Common myeloid progenitor, CD34-positive (primary cell): ENCODE measurements at places on chromosomes 6 and 20.
A peak's percentile ranks its signal among the peaks of the same experiment; 100 is the strongest.

GRCh38 chr6:73675466-73676098 is 20.4 kb upstream of the CD109 start:
- H3K4me1 ChIP-seq, result peaks cover 8% of the 10 kb centered on the region
- no peaks in the 10 kb centered on the region for H3K36me3 ChIP-seq
- peak; percentile 77 for DNase-seq
- H3K4me3 ChIP-seq, result no peak overlapping the region
- no peaks in the 10 kb centered on the region for H3K27me3 ChIP-seq
- no peak overlapping the region for H3K27ac ChIP-seq

GRCh38 chr6:79152269-79152737 is 74.2 kb upstream of the PHIP start:
- DNase-seq, result no peak
- no peaks in the 10 kb centered on the region for H3K36me3 ChIP-seq
- no peak overlapping the region for H3K4me3 ChIP-seq
- H3K4me1 ChIP-seq, result no peaks in the 10 kb centered on the region
- peaks cover 9% of the 10 kb centered on the region for H3K27me3 ChIP-seq

- H3K4me3 ChIP-seq, result no peak overlapping the region
- no peaks in the 10 kb centered on the region for H3K27me3 ChIP-seq
- H3K4me1 ChIP-seq, result peaks cover 8% of the 10 kb centered on the region
- H3K27ac ChIP-seq, result no peak overlapping the region
These were observed 8.2 kb downstream of the ADISSP start for GRCh38 chr20:3759316-3759823.

DNA sequence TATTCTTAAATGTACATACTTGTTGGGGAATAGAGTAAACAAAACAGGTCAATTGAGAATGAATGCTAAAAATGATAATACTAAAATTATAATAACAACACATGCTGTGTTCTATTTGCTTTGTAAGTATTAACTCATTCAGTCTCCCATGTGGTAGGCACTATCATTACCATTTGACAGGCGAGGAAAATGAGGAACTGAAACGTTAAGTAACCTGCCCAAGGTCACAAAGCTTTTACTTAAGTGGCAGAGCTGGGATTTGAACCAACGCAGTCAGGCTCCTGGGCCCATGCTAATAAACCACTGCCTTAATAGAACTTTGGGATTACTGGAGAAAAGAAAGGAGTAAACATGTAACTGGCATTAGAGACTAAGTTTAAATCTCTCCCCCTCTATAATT is 3.8 kb downstream of the NSFL1C start:
- no peak overlapping the region for H3K4me3 ChIP-seq
- peaks cover 32% of the 10 kb centered on the region for H3K36me3 ChIP-seq
- peaks cover 13% of the 10 kb centered on the region for H3K4me1 ChIP-seq
- H3K27me3 ChIP-seq, result no peaks in the 10 kb centered on the region
- no peak for DNase-seq

DNA sequence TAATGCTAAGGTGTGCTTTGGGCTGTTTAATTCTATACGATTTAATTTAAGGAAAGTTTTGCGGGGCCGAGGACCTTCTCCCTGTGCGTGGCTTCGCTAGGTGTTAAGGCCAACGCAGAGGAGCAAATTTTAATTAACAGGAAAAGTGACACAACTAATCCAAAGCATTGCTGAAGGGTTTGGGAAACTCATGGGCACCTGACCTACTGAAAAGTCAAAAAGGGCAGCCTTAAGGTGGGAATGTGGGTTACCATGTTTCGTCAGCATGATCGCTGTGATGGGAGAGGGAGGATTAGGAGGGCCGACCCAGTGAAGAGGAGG is 415 bp upstream of the CUL9 start:
- H3K4me3 ChIP-seq, result peak overlapping the region; percentile 75
- DNase-seq, result no peak
- peaks cover 51% of the 10 kb centered on the region for H3K36me3 ChIP-seq
- H3K4me1 ChIP-seq, result peaks cover 17% of the 10 kb centered on the region
- peak overlapping the region; percentile 67 for H3K27ac ChIP-seq
- H3K27me3 ChIP-seq, result no peaks in the 10 kb centered on the region

DNA sequence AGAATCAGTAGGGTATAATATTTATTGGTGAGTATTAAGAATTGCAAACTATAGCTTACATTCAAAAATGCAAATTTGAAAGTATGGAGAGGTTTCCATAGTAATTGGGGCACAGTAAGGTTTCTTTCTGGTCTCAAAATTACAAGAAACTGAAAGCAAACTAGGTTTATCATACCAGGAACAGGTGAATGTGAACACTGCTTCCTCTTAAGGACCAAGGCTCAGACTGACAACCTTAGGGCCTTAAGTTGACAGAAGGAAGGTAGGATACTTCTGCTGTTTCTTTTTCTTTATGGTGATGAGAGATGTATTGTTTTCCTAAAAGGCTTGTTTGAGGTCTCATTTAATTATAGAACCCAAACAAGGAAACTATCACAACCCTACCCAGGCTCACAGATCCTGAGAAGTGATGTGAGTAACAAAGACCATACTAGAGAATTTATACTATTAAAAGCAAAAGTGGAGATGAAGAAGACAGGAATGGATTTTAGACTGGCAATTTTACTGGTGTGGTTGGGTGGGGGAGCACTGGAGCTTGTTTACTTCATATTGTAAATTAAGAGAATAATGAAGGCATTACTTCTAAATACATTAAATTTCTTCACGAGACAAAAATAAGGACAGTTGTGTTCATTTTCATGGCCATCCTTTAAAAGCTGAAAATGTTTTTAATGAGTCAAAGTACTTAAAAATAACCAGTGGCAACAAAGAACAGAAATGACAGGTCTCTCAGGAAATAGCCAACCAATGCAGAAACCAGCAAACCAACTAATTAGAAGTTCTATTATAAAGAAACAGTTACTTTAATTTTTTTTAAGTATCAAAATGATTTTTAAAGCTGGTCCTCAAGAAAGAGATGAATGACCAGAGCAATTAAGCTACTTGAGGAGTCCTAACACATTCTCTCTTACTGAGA is 21.3 kb downstream of the STAU1 start:
- peak overlapping the region; percentile 25 for H3K27ac ChIP-seq
- no peaks in the 10 kb centered on the region for H3K27me3 ChIP-seq
- peak; percentile 40 for DNase-seq
- H3K4me3 ChIP-seq, result no peak overlapping the region
- H3K36me3 ChIP-seq, result peaks cover 10% of the 10 kb centered on the region

DNA sequence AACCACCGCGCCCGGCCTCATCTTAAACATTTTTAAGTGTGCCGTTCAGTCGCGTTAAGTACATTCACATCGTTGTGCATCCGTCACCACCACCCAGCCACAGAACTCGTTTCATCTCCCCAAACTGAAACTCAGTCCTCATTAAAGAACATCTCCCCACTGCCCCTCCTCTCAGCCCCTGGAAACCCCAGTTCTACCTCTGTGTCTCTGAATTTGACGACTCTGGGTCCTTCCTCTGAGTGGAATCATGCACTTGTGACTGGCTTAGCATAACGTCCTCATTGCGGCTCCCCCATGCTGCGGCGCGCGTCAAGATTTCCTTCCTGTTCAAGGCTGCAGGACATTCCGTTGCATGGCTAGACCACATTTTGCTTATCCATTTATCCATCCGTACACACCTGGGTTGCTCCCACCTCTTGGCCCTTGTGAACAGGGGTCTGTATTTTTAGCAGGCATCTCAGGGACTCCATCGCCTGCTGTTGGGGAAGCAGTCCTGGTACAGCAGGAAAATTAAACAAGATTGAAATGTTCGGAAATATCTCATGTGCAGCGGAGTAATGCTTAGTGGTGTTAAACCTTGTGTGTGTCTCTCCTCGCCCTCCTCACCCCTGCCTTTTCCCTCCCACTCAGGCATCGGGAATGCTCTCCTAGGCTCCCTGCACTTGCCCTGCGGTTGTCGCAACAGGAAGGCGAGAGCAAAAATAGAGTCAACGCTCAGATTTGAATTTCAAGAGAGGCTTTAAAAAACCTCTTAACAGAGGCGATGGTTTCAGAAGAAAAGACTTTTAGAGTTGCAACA is 127.9 kb downstream of the PXDC1 start:
- peaks cover 25% of the 10 kb centered on the region for H3K4me1 ChIP-seq
- peak; percentile 52 for DNase-seq
- peak overlapping the region; percentile 5 for H3K4me3 ChIP-seq
- H3K27ac ChIP-seq, result no peak overlapping the region

- no peak overlapping the region for H3K27ac ChIP-seq
- H3K4me3 ChIP-seq, result no peak overlapping the region
- no peaks in the 10 kb centered on the region for H3K36me3 ChIP-seq
- no peak for DNase-seq
These were observed 11.3 kb downstream of the LRP11 start for GRCh38 chr6:149852881-149853280.

DNA sequence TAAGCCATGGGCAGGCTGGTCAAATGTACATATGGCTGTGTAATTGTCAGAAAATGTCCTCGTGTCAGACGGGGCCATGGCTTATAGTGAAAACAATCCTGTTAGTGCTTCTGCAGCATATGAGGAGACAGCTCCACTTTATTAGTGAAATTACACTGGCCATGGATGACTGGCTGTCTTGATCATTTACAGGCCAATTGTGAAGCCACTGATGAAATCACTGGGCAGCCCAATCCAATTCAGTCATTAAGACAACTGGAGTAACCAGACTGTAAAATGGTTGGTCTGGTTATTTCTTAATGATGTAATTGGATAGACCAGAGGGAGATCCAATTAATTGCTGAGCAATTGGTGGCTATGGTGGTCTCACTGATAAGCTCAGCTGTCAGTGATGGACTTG is 749.5 kb downstream of the KIF16B start:
- no peaks in the 10 kb centered on the region for H3K4me1 ChIP-seq
- DNase-seq, result no peak
- H3K4me3 ChIP-seq, result no peak overlapping the region
- no peaks in the 10 kb centered on the region for H3K36me3 ChIP-seq

DNA sequence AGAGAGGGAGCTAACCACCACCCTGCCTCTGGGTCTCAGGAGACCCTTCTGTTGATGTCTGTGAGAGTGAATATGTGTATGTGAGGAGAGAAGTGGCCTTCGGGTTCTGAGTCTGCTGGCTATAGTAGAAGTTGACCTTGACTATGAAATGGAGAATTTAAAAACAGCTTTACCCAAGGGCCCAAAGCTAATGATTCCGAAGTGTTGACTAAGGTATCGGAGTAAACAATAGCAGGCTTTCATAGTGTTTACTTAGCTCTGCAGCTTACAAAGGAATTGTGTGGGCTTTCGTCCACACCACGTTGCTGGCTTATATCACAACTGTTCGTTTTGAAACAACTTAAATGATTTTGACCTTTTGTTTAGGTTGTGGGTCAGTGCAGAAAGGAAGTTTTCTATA is 126.5 kb upstream of the JAG1 start:
- no peak for DNase-seq
- no peaks in the 10 kb centered on the region for H3K36me3 ChIP-seq
- no peaks in the 10 kb centered on the region for H3K27me3 ChIP-seq
- H3K27ac ChIP-seq, result no peak overlapping the region

- no peak overlapping the region for H3K27ac ChIP-seq
- H3K36me3 ChIP-seq, result no peaks in the 10 kb centered on the region
- no peak overlapping the region for H3K4me3 ChIP-seq
- no peaks in the 10 kb centered on the region for H3K27me3 ChIP-seq
- peaks cover 13% of the 10 kb centered on the region for H3K4me1 ChIP-seq
These were observed 16.9 kb downstream of the C20orf203 start for GRCh38 chr20:32656827-32657226.

DNA sequence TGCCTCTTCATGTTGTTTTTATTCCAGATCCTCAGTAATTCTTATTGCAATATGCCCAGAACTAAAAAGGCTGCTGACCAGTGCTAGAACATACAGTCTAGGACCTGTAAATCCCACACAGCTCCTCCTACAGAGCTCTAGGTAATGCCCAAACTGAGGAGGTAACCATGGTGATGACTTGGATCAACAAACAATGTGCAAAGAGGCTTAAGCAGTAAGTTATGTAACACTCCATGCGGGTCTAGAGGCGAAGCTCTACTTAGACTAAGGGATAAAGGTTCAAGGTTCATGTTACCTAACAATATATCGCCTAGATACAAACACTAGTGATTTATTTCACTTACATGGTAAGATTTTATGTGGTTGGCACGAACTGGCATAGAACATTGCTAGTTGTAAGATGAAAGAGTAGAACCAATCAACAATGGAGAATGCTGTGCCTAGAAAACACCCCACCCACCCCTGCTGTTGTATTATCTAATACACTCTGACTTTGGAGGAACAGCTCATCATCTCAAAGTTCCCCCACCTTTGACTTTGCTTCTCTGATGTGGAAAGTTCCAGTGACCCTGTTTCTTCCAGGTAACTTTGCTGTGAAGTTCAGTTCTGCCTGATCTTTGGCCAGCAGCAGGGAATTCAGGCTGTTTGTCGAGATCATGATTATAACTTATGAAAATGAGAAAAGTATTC is 242.4 kb downstream of the ALDH8A1 start:
- DNase-seq, result peak; percentile 35
- no peak overlapping the region for H3K27ac ChIP-seq
- no peaks in the 10 kb centered on the region for H3K4me1 ChIP-seq
- no peaks in the 10 kb centered on the region for H3K27me3 ChIP-seq
- no peaks in the 10 kb centered on the region for H3K36me3 ChIP-seq

DNA sequence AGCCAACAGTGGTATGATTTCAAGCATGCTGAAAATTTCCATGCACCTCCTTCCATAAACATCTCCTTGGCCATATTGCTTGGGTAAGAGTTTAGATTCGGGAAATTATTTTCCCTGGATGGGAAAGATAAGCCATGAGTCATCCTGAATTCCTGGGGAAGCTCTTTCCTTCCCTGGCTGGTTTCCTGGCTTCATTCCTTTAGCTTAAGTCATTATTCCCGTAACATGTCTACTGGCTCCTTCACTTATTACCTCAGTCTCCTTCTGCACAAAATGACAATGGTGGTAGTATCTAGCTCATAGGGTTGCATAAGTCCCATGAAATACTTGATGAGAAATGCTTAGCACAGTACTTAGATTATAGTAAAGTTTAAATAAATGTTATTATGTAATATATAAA is 27.6 kb downstream of the TINAG start:
- no peaks in the 10 kb centered on the region for H3K4me1 ChIP-seq
- no peak for DNase-seq
- H3K27ac ChIP-seq, result no peak overlapping the region
- no peaks in the 10 kb centered on the region for H3K27me3 ChIP-seq
- no peak overlapping the region for H3K4me3 ChIP-seq
- no peaks in the 10 kb centered on the region for H3K36me3 ChIP-seq

GRCh38 chr6:16894301-16894700 is 133.0 kb upstream of the ATXN1 start:
- no peak for DNase-seq
- H3K36me3 ChIP-seq, result no peaks in the 10 kb centered on the region
- no peak overlapping the region for H3K27ac ChIP-seq

- H3K27ac ChIP-seq, result no peak overlapping the region
- H3K36me3 ChIP-seq, result no peaks in the 10 kb centered on the region
- DNase-seq, result no peak
- peaks cover 19% of the 10 kb centered on the region for H3K27me3 ChIP-seq
These were observed 201.0 kb upstream of the FOXQ1 start for GRCh38 chr6:1110941-1111349.

GRCh38 chr6:108946695-108947094 is 98.5 kb downstream of the ARMC2 start:
- no peak for DNase-seq
- H3K4me3 ChIP-seq, result no peak overlapping the region
- no peak overlapping the region for H3K27ac ChIP-seq
